ENCODE measurements at places on chromosomes 5 and 9. TPM values are rescaled to one million over a fixed set of nuclear protein-coding genes. Genes with fewer than 3 reads are reported as not detected.

Gene DDX4
- not detected for total RNA-seq

- DNase-seq: no peak
Measured at GRCh38 chr5:151006704-151007334, 13.6 kb upstream of the GPX3 start.

DNA sequence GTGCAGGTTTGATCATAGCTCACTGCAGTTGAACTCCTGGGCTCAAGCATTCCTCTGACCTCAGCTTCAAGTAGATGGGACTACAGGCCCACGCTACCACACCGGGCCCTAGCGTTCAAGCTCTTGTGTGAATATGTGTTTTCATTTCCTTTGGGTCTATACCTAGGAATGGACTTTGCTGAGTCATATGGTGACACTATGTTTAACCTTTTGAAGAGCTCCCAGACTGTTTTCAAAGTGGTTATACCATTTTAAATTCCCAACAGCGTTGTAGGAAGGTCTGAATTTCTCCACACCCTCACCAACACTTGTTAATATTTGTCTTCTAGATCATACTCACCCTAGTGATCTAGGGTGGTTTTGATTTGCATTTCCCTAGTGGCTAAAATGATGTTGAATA, 33.5 kb downstream of the FAF2 start:
- no peak for DNase-seq

DNA sequence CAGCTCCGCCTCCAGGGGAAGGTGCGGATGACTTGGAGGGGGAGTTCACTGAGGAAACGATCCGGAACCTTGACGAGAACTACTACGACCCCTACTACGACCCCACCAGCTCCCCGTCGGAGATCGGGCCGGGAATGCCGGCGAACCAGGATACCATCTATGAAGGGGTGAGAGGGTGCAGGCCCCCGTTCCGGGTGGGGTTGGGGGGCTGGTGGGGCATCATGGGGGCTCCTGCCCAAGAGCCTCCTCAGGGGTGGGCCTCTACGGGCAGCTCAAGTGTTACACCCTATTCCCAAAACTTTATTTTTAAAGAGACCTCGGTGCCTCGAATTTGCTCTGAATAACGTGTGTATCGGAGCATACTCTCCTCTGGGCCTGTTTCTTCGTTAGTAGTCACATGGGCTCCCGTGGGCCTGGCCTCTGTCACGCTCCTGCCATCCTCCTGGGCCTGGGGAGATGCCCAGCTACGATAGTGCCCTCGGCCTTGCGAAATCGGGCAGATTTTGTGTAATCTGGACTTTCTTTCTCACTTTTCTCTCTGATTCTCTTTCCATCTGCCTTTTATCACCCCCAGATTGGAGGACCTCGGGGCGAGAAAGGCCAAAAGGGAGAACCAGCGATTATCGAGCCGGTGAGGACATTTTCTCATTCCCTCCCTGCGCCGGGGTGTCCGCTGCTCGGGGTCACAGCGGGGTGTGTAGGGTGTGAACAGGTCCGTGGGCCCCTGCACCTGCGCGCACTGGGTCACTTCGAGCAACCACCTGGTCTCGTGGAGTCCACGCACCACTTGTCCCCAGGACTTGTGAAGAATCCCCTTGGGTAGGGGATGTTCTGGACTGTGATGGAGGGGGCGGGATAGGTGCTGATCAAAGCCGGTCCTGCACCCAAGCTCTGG, 90.1 kb downstream of the COL5A1 start:
- DNase-seq: no peak

DNA sequence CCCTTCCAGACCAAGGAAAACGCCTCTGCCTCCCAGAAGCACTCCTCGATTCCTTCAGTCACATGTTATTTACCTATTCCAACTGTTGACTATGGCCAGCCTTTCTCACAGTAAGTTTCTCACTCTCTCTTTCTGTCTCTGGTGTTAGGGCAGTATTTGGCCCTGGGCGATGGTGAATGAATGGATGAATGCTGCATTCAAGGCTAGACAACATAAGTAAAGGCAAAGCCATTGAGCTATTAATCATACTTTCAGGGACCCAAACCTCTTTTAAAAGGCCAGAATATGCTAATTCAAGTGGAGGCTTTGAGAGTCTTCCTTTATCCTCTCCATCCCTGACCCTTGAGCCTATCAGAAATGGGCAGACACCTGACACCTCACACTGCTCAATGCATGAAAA, 78.5 kb downstream of the SEC61B start:
- no peak for DNase-seq

- DNase-seq: no peak
Measured at GRCh38 chr9:74760031-74760700, 127.6 kb downstream of the TRPM6 start.

- DNase-seq: no peak
Measured at GRCh38 chr5:126865299-126865698, 88.4 kb downstream of the LMNB1 start.

- DNase-seq: no peak
Measured at GRCh38 chr5:56301069-56301468, 67.9 kb upstream of the ANKRD55 start.

DNA sequence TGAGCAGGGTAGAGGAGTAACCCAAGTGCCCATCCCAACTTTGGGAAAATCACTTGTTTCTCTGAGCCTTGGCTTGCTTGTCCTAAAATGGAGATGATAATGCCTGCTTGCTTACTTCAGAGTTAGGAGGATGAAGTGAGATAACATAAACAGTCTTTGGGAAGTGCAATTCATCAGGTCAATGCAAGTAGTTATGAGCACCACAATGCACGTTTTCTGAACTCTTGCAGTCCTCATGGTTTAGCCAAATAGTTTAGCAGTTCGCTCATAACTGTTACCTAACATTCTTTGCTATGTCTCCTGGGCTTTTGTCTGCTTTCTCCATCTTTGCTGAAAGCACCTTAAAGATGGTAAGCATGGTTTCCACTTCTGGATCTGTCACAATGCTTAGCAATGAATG, 270.0 kb downstream of the ADAMTSL1 start:
- no peak for DNase-seq

All from upper lobe of left lung (tissue), 6 donors.